Vagina (tissue), 2 donors: ENCODE measurements at places on chromosomes 12 and 14.

GRCh38 chr12:29612912-29613311 lies 115.4 kb upstream of the OVCH1 start:
- no peak for DNase-seq

- no peak for DNase-seq
These were observed 68.2 kb downstream of the DAD1 start for GRCh38 chr14:22520796-22521195.

DNA sequence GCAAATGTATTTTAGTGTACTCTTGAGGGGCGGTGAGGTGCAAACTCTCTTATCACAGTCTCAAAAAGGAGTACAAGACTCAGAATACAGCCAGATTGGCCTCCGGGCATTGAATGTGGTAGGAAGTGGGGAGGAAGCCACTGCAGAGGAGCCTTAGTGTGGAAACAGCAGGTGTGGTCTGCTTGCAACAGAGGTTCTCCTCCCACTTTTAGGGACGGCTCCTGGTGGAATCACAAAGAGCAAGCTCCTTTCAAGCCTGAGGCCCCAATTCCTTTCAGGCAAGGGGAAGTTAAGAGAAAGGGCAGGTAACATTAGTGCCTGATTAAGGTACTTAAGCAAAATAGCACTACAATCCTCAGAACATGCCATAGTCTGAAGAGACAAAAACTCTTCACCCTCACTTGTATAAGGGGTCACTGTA lies 23.7 kb upstream of the SLC2A3 start:
- DNase-seq: no peak

DNA sequence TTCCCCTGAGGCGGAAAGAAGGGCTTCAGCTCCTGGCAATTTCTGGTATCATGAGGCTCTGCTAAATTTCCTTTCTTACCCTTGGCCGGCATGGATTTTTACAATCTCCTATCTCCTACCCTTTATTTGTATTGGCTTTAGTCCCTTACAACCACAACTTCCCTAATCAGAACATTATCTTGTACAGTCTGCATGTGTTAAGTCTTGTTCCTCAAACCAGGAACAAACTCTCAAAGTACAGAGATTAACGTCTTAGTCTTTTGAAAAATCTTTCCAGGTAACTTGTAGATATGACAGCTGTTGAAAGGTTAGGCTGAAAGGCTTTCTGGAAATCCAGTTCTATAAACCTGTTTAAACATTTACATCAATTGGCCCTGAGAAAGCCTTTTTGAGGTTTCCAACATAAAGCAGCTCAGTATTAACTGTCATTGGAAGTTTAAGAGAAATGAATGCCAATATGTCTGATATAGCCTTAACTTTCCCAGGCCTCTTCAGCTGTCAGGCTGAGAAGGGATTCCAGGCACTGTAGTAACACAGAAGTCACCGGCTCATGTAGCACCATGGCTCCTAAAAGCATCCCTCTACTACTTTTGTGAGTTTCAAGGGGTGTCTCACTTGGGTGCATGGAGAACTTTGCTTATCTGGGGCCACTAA lies 360.5 kb downstream of the FUT8 start:
- no peak for DNase-seq

DNA sequence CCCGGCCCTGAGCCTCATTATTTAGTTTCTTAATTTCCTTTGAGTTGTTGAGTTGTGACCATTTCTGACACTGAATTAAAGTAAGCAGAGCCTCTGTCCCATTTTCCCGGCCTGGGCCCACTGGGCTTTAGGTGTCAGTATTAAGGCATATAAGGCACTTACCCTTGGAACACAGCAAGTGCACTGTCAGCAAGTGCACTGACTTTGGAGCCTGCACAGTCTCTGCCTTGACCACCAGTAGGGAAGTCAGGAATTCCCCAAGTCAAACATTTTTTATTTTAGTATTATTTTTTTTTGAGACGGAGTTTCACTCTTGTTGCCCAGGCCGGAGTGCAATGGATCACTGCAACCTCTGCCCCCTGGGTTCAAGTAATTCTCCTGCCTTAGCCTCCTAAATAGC lies 56.6 kb downstream of the MAX start:
- DNase-seq: no peak

- DNase-seq: no peak
These were observed 33.3 kb upstream of the CCND2 start for GRCh38 chr12:4240161-4240783.

DNA sequence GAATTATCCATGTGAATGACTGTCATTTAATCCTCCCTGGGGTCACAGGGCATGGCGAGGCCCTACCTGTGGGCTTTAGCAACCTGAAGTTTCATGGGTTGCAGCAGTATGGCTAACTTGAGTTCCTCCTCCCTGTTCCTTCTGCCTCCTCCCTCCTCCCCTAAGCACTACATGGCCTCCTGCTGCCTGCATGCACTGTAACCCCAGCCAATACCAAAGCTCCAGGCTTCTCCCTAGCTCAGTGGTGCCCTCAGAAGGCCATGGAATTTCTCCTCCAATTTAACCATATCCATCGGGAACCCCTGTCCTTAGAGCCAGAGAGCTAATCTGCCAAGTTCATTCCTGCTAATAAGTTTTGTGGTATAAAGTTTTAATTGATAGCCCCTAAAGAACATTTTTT lies 95.1 kb downstream of the NT5DC3 start:
- DNase-seq: no peak

DNA sequence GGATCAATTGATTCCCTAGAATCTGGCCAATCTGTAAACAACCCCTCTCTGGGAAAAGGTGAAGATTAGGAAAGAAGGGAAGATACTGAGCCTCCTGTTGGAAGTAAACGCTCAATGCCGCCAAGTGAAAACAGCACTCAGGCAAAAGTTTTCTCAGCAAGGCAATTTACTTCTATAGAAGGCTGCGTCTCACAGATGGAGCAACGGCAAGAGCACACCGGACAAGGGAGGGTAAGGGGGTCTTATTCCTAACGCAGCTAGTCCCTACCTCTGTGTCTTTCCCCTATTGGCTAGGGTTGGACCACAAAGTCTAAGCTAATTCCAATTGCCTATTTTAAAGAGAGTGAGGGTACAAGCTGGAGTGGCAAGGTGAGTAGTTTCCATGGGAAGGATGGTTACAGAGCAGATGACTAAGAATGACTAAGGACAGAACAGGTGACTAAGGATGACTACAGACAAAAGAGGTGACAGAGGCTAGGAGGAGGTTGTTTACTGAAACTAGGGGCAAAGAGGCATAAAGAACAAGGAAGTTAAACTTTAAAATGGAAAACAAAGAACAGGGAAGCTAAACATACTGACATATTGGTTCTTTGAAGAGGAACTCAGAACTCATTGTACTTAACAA lies 5.6 kb upstream of the TTC9 start:
- no peak for DNase-seq

- DNase-seq: no peak
These were observed 450 bp downstream of the DDN start for GRCh38 chr12:48998497-48999353.
